ENCODE measurements at places on chromosomes 4 and X.

DNA sequence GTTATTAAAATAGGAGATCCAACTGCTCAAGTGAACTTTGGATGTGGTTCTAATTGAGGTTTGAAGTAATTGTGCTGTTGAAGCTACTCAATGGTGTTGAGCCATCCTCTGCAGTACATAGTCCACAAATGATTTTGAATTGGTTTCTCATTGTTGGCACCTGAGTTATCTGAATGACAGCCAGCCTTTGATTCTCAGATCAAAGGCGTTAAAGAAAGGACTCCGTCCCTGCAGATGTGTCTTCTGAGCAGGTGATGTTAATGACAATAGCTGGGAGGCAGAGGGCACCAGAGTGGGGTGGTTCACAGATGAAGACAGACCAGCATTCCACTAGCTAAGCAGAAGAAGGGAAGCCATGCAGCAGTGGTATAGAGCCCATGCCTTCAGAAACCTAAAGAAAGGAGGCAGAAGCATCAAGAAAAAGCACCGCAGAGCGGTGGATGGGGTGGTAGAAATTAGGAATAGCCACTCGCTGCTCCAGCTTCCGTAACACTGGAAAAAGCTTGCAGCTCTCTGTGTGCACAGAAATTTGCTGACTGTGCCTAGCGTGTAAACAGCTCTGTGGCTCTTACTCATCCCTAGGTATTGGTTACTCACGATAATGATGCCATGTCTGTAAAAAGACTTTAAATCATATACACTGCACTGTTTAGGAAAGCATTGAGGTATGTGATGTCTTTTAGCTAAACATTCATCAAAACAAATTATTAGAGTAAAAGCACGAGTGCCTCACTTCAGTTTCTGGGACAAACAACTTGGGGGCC lies 79.2 kb upstream of the CLCN4 start:
- H3K36me3 ChIP-seq = no peaks in the 10 kb centered on the region
- H3K27me3 ChIP-seq = no peaks in the 10 kb centered on the region
- no peaks in the 10 kb centered on the region for H3K4me1 ChIP-seq
- H3K27ac ChIP-seq = no peak overlapping the region

DNA sequence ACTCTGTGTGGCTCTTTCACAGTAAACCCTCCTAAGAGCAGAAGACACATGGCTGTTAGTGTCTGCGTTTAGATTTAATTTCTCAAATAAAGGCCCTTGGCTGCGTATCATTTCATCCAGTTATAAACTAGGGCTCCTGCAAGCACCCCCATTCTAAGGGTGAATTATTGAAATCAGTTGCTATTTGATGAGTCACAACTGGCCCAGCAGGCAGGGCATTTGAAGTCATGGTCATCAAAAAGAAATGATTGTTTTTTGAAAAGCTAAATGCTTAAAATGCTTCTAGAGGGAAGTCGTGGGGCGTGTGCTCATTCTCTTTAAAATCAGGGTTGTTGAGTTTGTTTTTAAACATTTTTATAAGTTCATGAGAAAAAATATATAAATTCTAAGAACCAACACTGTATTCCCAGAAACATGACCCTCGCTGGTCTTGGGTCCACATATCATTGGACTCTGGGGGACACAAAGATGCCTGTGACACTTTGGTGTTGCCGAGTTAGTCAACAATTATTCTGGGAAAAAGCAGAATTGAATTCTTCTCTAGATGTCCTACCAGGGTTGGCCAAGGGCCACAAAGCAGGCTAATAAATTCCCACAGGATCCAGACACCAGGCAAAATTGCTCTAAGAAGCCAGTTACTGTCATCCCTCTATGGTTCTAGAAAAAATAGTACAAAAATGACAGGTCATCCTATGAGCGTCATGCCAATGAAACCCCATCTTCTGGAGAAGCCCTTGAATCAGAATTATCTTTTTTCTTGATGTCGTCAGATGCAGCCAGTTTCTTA lies 99.5 kb upstream of the MYOZ2 start:
- peak overlapping the region; percentile 64 for H3K27ac ChIP-seq
- no peak for DNase-seq
- no peak overlapping the region for H3K4me3 ChIP-seq
- H3K36me3 ChIP-seq = peaks cover 5% of the 10 kb centered on the region
- peaks cover 4% of the 10 kb centered on the region for H3K4me1 ChIP-seq
- H3K27me3 ChIP-seq = no peaks in the 10 kb centered on the region

- H3K27me3 ChIP-seq = no peaks in the 10 kb centered on the region
- H3K27ac ChIP-seq = no peak overlapping the region
- H3K4me1 ChIP-seq = no peaks in the 10 kb centered on the region
- no peak overlapping the region for H3K4me3 ChIP-seq
- no peak for DNase-seq
Observed at GRCh38 chr4:31291238-31291637, 571.1 kb downstream of the PCDH7 start.

- no peak overlapping the region for H3K4me3 ChIP-seq
- H3K27me3 ChIP-seq = no peaks in the 10 kb centered on the region
- peaks cover 7% of the 10 kb centered on the region for H3K4me1 ChIP-seq
Observed at GRCh38 chr4:53748328-53748772, 157.1 kb upstream of the LNX1 start.

- H3K27me3 ChIP-seq = no peaks in the 10 kb centered on the region
- no peak overlapping the region for H3K4me3 ChIP-seq
- no peak for DNase-seq
Observed at GRCh38 chr4:38805530-38806145, 1.0 kb upstream of the TLR1 start.

DNA sequence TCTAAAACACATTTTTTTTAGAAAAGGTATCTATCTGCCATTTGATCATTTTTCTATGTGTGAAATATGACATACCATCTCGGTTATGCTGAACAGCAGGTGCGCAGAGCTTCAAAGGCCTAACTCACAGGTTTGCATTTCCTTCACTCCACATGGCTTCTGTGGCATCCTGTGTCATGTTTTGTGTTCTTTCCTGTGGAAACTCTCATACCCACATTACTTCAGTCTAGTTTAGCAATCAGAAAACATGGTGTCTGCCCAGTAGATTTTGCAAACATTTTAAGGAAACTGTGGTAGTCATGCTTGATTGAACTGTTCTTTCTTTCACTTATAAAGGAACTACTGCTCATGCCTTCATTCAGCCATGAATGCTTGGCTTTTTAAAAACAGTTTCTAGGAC lies 11.3 kb upstream of the ARAP2 start:
- H3K4me1 ChIP-seq = peaks cover 7% of the 10 kb centered on the region
- DNase-seq = no peak
- no peak overlapping the region for H3K4me3 ChIP-seq
- H3K27me3 ChIP-seq = no peaks in the 10 kb centered on the region
- H3K36me3 ChIP-seq = no peaks in the 10 kb centered on the region

GRCh38 chr4:11843340-11843739 lies 414.6 kb upstream of the HS3ST1 start:
- no peak overlapping the region for H3K27ac ChIP-seq
- H3K36me3 ChIP-seq = no peaks in the 10 kb centered on the region
- DNase-seq = no peak
- H3K4me3 ChIP-seq = no peak overlapping the region
- no peaks in the 10 kb centered on the region for H3K4me1 ChIP-seq

- no peak overlapping the region for H3K27ac ChIP-seq
- peaks cover 11% of the 10 kb centered on the region for H3K4me1 ChIP-seq
- peaks cover 4% of the 10 kb centered on the region for H3K36me3 ChIP-seq
- H3K4me3 ChIP-seq = no peak overlapping the region
- H3K27me3 ChIP-seq = peaks cover 4% of the 10 kb centered on the region
Observed at GRCh38 chrX:6325437-6325836, 96.8 kb upstream of the NLGN4X start.

GRCh38 chrX:3263681-3264126 lies 82.7 kb downstream of the MXRA5 start:
- no peak overlapping the region for H3K4me3 ChIP-seq
- no peaks in the 10 kb centered on the region for H3K27me3 ChIP-seq
- peaks cover 18% of the 10 kb centered on the region for H3K4me1 ChIP-seq
- peaks cover 6% of the 10 kb centered on the region for H3K36me3 ChIP-seq
- no peak for DNase-seq
- peak overlapping the region; percentile 11 for H3K27ac ChIP-seq

DNA sequence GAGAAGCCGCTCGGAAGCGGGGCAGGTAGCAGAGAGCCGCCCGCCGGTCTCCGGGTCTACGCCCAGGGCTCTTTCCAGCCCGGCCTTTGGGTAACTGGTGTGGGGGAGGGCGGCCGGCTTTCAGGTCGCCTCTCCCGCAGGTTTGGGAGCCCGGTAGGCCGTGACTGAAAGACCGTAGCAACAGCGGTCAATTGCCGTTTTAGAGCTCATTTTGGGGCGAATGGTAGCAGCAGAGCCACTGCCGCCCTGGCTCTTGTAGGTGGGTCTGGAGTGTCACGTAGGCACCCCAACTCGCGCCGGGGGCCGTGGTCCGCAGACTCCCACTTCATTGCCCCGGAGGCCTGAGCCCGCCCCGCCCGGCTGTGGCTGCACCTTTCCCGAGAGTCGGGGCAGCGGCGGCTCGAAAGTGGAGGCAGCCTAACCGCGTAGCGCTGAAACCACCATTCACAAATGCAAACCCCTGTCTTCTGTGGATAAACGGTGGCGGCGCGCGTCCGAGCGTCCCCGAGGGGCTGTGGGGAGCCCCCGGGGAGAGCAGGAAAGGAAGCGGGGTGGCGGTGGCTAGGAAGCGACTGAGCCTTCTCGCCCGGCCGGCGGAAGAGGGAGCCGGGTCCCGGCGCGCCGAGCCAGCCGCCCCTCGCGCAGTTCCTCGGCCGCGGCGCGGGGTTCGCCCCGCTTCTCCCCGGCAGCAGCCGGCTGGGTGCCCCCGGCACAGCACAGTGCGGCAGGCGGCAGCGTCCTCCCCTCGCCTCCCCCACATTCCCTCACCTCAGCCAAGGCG lies 2185.1 kb upstream of the TENM3 start:
- peaks cover 6% of the 10 kb centered on the region for H3K4me1 ChIP-seq
- H3K27me3 ChIP-seq = peaks cover 52% of the 10 kb centered on the region
- H3K4me3 ChIP-seq = peak overlapping the region; percentile 89
- no peaks in the 10 kb centered on the region for H3K36me3 ChIP-seq
- H3K27ac ChIP-seq = no peak overlapping the region

GRCh38 chrX:100615005-100615404 lies 21.6 kb downstream of the TSPAN6 start:
- H3K27me3 ChIP-seq = no peaks in the 10 kb centered on the region
- H3K36me3 ChIP-seq = no peaks in the 10 kb centered on the region
- peak overlapping the region; percentile 91 for H3K27ac ChIP-seq
- no peak for DNase-seq
- H3K4me1 ChIP-seq = no peaks in the 10 kb centered on the region

All from type B pancreatic cell (in vitro differentiated cells).